HS-5 (cell line): ENCODE measurements at places on chromosomes 3 and 15.

DNA sequence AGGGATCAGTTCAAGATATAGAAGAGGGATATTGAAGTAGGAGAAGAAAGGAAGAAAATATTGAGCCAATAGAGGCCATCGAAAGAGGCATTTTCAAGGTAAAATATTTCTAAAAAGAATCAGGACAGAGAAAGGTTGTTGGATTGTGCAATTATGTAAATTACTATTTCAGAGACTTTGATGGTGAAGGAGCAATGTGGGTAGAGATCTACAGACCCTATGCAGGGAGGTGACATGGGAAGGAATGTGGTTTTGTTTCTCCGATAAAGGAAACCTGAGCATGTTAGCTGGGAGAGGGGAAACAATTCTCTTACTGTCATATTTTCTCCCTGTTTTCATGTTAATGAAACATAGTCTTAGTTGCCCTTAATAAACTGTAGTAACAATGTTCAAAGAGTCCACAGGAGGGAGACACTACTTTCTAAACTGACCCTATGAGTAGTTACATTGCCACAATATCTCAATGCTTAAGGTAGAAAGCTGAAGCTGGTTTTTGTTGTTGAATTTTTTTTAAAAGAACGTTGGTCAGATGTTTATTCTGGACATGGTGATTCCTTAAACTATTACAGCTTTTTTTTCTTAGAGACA lies 133.3 kb downstream of the GRM7 start:
- DNase-seq, result no peak

GRCh38 chr15:68348606-68349005 lies 71.1 kb downstream of the FEM1B start:
- no peak for DNase-seq

- DNase-seq, result no peak
Observed at GRCh38 chr3:16325850-16326249, 60.8 kb downstream of the OXNAD1 start.

DNA sequence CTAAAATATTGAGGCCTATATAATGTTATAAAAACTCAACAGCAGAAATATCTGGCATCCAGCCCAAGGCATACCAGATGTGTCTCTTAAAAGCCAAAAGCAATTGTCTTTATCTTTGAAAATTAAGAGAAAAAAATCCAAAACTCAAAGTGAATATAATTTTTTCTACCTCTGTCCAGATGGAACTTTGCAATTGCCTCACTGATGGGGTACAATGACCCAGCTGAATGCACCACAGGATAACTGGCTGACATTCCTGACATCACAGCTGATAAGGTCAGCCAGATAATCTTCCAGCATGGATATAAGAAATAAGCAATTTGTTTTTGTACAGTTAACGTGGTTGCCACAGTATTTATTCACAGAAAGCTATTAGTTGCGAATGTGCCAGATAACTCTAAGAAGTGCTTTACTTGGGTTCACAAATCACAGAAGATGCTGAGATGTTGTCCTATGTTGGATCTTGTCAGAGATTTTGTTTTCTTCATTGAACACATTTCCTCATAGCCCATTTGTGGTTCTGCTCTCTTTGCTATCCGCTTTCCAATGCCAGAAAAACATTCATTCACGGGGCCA lies 566.9 kb upstream of the CCDC54 start:
- DNase-seq, result no peak

DNA sequence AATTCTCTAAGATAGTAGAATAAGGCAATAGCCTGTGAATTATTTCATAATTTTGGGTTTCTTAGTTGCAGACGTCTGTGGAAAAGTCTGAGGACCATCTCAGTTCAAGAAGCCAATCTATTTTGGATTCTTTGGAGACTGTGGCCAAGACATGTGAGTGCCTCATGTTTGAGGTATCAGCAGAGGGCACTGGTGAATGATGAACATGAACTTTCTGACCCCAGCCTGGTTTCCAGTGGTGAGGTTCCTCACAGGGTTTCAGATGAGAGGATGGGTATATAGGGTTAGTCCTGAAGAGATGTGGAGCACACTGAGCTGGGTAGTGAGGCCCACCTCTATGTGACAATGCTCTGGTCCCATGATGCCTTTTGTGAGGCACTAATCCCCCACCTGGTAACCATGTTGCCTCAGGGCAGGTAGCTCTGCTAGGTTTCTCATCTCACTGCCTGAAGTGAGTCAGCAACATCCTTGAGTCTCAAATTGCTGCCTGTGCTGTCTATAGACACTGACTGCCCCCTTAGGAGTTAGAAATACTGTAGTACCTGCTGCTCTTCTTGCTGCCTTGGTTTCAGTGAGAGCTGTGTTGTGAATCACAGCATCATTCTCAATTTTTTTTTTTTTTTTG lies 32.3 kb downstream of the C3orf62 start:
- no peak for DNase-seq

DNA sequence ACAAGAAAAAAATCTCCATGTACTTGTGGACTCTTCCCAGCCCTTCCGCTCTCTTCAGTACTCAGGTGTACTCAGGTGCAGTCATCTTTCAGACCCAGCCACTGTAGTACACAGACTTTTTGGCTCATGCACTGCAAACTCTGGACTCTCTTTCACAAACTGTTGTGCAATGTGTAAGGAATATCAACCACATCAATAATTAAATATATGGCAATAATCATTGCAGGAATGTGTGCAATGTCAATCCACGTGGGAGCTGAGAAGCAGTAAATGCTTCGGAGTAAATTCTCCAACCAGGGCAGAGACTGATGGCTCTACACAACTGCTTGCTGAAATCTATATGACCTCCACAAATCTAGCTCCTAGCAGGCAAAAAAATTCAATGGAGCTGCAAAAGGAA lies 287.3 kb upstream of the COL8A1 start:
- no peak for DNase-seq

DNA sequence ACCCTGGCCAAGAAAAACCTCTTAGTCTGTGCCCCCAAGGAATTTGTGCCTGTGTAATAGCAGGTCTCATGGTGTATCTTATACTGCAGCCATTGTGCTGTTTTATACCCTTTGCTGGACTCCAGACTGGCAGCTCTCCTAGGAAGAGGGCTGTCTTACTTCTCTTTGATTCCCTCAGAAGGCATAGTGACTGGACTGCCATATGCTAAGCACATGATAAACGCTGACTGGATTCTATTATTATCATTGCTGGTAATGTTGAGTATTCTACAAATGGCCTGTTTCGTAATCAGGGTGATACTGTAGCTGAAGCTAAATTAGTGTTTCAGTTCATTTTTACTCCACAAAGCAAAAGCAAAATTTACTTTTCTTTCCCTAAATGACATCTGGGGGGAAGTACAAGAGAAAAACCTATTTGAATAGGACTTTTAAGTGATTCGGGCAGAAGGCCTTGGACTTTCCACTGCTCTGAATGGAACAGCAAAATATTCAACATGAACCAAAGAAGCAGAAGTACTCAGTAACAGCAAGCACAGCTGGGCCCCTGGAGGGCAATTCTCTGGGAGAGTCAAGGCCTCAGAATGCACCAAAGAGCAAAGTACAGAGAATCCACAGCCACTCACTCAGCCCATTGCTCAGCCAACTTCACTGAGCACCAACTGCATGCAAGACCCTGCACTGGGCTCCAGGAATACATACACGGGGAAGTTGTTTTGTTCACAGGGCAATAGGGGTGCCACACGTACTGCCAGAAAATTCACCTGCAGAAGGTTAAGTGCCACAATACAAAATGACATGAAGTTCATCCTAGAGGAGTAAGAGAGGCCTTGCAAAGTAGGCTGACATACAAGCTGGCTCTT lies 7.9 kb upstream of the BCL2A1 start:
- peak; percentile 37 for DNase-seq

DNA sequence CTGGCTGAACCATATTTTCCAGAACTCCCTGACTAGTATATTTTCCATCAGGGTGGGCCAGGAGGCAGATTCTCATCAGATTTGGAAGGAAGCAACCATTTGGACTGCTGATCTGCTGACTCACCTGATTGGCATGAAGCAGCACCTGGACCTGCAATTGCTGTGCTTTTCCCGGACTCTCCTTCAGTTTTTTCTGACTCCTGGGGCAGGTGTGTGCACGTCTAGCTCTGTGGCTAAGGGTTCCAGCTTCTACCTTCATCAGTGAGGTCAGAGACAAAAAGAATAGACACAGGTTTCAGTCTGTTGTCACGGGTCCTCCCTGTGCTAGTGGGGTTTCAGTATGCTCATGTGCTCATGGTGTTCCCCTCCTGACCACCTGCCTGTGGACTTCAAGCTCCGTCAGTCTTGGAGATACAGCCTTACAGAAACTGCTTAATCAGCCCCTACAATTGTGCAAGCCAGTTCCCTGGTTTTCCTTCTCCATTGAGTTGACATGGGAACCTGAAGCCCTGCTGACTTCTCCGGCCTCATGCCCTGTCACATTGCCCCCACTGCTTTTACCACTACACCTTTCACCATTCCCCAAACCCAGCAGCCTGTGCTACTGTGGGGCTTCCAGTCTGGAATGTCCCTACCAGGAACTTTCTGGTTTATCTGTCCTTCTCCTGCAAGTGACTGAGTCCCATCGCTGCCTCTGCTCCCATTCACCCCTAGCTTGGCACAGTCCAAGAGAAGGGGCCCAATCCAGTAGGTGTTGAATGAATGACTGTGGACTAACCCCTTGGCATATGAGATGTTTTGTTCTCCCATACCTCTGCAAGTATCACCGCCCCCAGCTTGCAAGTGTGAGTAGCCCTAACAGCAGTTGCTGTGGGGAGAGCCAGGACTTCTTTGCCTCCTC lies 31.7 kb downstream of the HMCES start:
- no peak for DNase-seq

DNA sequence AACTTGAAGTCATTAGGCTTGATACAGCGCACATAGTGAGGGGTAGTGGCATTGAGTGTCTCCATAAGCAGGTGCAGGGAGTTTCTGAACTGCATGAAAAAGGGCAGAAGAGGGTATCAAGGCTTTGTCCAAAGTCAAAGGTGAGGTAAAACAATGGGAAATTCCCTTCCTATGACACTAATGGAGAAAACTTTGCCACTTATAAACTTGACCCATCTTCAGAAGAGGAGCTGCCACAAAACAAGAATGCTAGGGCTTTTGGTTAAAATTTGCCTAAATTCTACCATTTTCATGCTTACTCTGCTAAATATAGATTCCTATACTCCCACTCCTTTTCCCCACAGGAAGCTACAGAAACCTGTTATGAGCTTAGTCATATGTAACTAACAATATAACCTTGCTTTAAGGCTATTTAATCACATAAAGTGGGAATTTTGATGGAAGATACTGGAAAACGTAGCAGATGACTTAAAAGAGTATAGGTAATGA lies 87.5 kb upstream of the MYO5C start:
- no peak for DNase-seq

- peak; percentile 10 for DNase-seq
Observed at GRCh38 chr3:95134693-95135413, 1072.0 kb downstream of the NSUN3 start.
